ENCODE measurements at places on chromosomes 6 and 20. TPM values are rescaled to one million over a fixed set of nuclear protein-coding genes. Genes with fewer than 3 reads are reported as not detected.

The ARMC2 gene
- 1.7 TPM for total RNA-seq

The POM121L2 gene
- total RNA-seq: not detected

The DYNLT2 gene
- total RNA-seq: 0.86 TPM

The NHLRC1 gene
- 0.43 TPM for total RNA-seq

The LY6G6D gene
- not detected for total RNA-seq

The FAXC gene
- total RNA-seq: 0.65 TPM

The SCUBE3 gene
- 1.0 TPM for total RNA-seq

The PHACTR3 gene
- total RNA-seq: 3.4 TPM

The RBBP8NL gene
- total RNA-seq: not detected

The FAM217A gene
- total RNA-seq: not detected

The ANKEF1 gene
- total RNA-seq: 0.43 TPM

The EDN3 gene
- not detected for total RNA-seq

The CDSN gene
- total RNA-seq: not detected

The MAS1 gene
- total RNA-seq: not detected

The SAMD10 gene
- total RNA-seq: 3.3 TPM

The RBM24 gene
- total RNA-seq: 0.22 TPM

The CTCFL gene
- total RNA-seq: not detected

The KCNK17 gene
- total RNA-seq: 0.09 TPM

The HCK gene
- total RNA-seq: not detected

The SAPCD1 gene
- 8.0 TPM for total RNA-seq

The GRM1 gene
- total RNA-seq: 0.09 TPM

The PPP1R3G gene
- total RNA-seq: 0.52 TPM

The TFAP2C gene
- under 0.01 TPM for total RNA-seq

The SLC22A16 gene
- under 0.01 TPM for total RNA-seq

The PRR18 gene
- total RNA-seq: not detected

The TRIM10 gene
- total RNA-seq: not detected

The AK9 gene
- 6.8 TPM for total RNA-seq

The THBD gene
- total RNA-seq: 7.2 TPM

The TP53TG5 gene
- total RNA-seq: not detected

The LY86 gene
- total RNA-seq: not detected

The TGM3 gene
- total RNA-seq: not detected

The RGS19 gene
- total RNA-seq: 14.7 TPM

The SLC17A3 gene
- total RNA-seq: not detected

The PPDPF gene
- 14.0 TPM for total RNA-seq

The GRIK2 gene
- total RNA-seq: 0.09 TPM

The LAMP5 gene
- 7.8 TPM for total RNA-seq

The EMILIN3 gene
- under 0.01 TPM for total RNA-seq

The GPR6 gene
- not detected for total RNA-seq

The MEP1A gene
- not detected for total RNA-seq

The NEURL2 gene
- total RNA-seq: 3.7 TPM

The FAM83B gene
- not detected for total RNA-seq

The LRFN2 gene
- not detected for total RNA-seq

The RTEL1 gene
- 4.7 TPM for total RNA-seq

The VSTM2L gene
- total RNA-seq: not detected

The F13A1 gene
- not detected for total RNA-seq

The FAM229B gene
- 6.8 TPM for total RNA-seq

The EPB41L1 gene
- total RNA-seq: 14.4 TPM

The CLDN20 gene
- total RNA-seq: not detected

The BANF2 gene
- total RNA-seq: not detected

The CLIC1 gene
- total RNA-seq: 566 TPM

The CYP39A1 gene
- 0.22 TPM for total RNA-seq

The SIRPB2 gene
- total RNA-seq: 0.09 TPM

The HEY2 gene
- total RNA-seq: under 0.01 TPM

The CCDC167 gene
- total RNA-seq: 10.5 TPM

The CTAGE9 gene
- total RNA-seq: not detected

The MPC1 gene
- total RNA-seq: 27.2 TPM

The PAK5 gene
- not detected for total RNA-seq
